ENCODE measurements at places on chromosomes 1 and 21.

GRCh38 chr1:55768327-55768952 is 553.3 kb upstream of the USP24 start:
- DNase-seq = no peak

DNA sequence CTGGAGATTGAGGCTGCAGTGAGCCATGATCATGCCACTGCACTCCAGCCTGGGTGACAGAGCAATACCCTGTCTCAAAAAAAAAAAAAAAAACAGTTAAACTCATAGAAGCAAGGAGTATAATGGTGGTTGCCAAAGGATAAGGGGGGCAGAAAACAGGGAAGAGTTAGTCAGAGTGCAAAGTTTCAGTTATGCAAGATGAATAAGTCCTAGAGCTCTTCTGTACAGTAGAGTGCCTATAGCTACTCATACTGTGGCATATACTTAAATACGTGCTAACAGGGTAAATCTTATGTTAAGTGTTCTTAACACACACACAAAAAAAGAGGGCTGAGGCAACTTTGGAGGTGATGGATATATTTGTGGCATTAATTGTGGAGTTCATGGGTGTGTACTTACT is 75.6 kb upstream of the COA6 start:
- no peak for DNase-seq

- no peak for DNase-seq
Observed at GRCh38 chr1:104932949-104933679, 1183.4 kb downstream of the AMY1C start.

- DNase-seq = no peak
Observed at GRCh38 chr1:17630048-17630830, 90.7 kb downstream of the ARHGEF10L start.

DNA sequence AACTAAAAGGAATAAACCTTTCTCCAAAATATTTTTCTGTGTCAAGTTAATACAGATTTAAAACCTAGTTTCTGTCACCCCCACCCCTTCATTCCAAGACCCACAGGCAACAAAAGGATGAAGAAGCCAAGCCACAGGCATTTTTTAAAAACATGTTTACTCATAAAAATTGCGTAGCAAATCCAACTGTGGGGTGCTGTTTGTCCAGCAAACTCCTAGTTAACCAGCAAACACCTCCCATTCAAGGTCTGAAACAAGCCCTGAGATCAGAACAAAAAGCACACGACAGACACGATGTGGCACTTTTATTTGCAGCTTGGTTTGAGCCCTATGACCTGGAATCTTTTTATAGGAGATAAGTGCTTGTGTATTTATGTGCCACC is 149.9 kb upstream of the CAMK1G start:
- DNase-seq = no peak

DNA sequence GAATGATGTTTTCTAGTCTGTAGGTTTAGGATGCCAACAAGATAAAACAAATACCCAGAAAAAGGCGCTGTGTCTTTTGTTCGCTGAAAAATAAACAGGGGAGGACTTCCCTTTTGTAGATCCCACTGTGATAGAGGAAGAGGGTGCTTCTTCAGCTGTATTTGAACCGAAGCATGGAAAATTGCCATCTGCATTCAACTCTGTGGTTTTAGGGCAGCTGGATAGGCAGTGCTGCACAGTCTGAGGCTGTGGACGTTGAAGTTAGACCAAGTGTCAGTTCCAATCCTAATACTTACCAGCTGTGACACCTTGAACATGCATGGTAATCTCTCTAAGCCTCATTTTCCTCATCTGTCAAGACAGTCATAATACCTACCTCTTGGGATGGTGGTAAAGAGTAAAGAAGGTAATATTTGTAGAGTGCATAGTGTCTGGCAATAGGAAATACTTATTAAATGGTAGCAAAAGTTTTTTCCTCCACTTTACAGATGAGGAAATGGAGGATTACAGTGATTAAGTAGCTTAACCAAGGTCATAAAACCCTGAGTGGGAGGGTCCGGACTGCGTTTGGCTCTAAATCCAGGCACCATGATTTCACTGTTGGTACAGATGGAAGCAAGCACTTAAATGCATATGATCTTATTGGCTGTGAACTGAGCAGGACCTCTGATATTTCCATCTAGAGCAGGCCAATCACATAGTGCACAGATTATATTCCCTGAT is 48.5 kb downstream of the UTP25 start:
- no peak for DNase-seq
